ENCODE measurements at places on chromosomes 4 and X.

- no peak for DNase-seq
Measured at GRCh38 chr4:186651181-186651603, 72.5 kb downstream of the FAT1 start.

DNA sequence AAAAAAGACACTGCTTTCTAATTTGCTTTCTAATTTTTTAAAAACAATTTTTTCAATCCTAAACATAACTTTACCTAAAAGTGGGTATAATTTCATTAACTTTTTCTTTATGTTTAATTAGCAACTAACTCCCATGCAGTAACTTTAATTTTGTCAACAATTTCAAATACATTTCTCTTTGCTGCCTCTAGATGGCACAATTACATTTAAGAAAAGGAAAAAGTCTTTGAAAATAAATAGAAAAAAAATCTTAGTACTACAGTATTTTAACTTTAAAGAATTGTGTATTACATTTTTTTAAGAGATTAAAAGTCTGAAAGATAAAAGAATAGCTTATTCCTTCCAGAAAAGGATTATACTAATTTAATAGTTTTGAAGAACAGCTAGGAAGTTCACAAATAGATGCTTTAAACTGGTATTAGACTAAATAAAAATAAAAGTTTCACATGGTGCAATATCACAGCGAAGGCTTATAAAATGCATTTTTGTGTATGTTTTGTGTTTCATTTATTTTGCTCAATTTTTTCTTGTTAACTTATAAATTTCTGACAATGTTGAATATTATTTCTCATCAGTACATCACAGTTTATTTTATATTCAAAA, 105.1 kb downstream of the ADGRA3 start:
- DNase-seq: no peak

GRCh38 chrX:82224961-82225360, 1023.1 kb downstream of the SH3BGRL start:
- DNase-seq: no peak

DNA sequence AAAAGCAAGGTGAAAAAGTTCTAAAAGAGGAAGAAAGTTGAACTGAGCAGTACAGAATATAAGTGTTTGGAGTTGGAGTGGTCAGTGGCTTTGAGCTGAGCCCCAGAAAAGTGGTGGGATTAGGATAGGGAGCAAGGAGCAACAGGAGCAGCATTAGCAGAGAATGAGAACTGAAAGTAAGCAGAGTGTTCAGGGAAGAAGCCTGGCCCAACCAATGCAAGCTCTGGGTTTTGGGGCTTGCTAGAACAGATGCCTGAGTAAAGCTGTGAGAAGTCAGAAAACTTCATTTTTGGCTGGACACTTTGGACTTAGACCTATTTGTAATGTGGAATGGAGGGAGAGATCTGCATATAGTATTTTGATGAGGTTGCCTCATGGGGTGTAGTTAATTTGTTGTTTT, 17.8 kb downstream of the JADE1 start:
- no peak for DNase-seq

GRCh38 chr4:184648313-184649025, 778 bp downstream of the CASP3 start:
- DNase-seq: peak; percentile 41

DNA sequence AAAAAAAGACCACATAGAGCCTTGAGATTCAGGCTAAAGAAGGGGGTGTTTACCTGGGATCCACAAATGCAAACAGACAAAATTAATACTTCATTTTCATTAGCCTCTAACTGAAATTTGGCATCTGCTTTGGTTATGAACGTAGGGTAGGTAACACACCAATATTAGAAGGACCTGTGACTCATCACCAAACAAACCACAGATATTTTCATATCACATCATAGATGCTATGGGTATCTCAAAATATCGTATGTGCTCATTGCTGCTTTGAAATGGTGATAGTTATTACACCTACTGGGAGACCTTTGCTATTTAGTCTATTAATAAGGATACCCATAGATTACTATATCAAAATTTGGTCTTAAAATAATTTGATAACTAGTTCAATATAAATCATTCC, 180.6 kb upstream of the MAP3K15 start:
- no peak for DNase-seq

DNA sequence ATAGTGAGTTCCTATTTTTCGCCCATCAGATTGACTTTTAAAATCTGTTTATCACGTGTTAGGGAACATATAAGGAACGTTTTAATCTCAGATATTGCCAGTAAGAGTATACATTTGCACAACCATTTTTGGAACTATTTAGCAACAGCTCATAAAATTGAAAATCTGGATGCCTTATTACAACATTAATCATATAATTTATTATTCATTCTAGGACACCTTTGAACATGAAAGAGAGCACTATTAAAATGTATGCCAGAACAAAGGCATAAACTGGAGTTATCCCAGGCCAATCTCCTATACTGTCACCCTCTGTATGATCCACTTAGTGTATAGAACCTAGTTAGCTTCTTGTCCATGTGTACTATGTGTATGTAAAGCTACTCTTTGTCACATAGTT, 579.0 kb upstream of the MAGEB2 start:
- no peak for DNase-seq

DNA sequence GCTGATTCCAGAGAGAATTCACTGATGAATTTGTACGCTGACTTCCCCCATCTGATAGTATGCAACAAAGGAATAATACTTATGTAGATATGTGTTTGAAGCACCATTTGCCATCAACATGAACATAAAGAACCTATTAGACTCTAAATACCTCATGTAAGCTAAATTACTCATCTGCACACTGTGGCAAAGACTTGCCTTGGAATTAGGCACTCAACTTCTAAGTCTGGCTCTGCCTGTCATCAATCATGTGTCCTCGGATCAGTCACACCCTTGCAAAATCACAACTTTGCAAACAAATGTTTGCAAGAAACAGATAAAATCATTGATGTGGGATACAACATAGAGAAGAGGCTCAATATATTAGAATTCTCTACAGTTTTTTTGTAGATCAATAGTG, 169.9 kb upstream of the LDB2 start:
- no peak for DNase-seq

- DNase-seq: peak; percentile 13
Measured at GRCh38 chr4:8607603-8608481, 15.3 kb downstream of the CPZ start.

- no peak for DNase-seq
Measured at GRCh38 chrX:48083706-48084105, 12.3 kb upstream of the ZNF630 start.

DNA sequence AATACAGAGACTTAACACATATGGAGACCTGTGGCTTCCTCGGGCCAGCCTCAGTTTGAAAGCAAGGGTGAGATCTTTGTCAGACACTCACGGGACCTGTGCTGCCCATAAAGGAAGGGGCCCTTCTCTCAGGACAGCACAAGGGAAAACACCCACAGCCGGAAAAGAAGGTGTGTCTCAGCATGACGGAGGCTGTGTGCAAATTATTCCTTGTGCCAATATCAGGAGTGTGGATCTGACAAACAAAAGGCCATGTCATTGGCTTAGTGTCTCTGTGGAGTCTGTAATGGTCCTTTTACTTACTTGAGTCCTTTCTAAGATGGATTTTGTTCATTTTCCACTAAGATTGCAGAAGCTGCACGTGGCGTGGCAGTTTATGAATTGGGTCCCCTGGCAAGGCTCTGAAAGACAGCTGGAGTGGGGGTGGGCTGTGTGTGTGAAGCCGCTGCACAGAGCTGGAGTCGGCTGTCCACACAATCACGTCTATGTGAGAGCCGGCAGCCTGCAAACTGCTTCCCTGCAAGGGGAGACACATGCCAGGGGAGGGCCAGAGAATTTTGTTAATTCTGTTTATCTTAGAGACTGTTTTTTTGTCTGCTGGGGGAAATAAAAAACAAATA, 1.9 kb downstream of the ENPP6 start:
- no peak for DNase-seq

DNA sequence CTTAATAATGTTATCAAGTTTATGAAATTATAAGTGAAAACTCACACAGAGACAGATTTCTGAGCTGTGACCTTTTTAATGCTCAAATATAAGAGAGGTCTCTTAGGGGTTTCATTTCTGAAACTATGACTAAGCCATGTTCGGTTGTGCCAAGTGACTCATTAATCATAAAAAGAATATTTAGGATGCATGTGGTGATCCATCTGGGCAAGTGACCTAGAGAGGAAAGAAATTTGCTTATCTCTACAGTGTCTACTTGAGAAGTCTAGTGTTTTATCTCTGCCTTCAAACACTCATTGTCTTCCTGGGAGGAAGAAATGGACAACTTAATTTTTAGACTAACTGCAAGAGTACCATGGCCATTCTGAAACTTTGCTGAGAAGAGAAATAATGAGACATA, 545.3 kb upstream of the GRID2 start:
- DNase-seq: no peak

- DNase-seq: no peak
Measured at GRCh38 chrX:121504153-121504552, 456.7 kb downstream of the GLUD2 start.

DNA sequence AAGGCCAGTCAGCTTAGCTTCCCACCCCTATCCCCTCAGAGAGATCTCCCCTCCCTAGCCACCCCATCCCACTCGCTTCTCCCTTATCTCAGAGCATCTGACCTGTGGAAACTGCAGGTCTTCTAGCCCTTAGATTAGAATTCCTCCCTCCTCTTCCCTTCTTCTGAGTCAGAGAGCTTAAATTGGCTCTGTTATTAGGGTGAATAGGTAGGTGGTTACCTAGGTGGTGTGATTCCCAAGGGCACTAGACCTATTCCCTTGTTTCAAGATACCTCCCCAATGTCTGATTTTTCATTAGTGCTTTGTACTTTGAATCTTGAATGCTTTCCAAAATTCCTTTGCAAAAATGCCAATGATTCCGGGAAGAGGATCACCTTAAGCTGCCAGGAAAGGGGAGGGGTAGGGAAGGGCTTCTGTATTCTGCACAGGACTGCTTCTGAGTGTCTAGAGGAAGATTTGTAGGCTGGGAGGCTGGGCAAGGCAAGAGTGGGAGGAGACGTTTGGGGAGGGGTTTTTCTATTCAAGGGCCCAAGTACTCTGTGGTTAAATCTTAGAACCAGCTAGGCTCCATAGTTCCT, 24.5 kb upstream of the MSN start:
- no peak for DNase-seq

DNA sequence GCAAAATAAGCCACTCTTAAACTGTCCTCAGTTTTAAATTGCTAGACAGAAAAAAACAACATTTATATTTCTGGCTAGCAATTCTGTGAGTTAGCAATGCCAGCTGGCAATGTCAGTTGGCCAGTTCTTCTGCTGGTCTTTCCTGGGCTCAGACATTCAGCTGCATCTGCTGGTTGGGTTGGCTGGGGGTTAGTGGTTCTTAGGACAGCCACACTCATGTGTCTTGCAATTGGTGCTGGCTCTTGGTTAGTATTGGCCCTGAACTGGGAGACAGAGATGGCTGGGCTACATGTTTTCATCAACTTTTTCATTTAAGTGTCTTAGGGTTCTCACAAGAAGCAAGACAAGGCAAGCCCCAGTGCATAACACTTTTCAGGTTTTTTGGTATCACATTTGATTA, 48.0 kb upstream of the PDLIM5 start:
- DNase-seq: no peak

DNA sequence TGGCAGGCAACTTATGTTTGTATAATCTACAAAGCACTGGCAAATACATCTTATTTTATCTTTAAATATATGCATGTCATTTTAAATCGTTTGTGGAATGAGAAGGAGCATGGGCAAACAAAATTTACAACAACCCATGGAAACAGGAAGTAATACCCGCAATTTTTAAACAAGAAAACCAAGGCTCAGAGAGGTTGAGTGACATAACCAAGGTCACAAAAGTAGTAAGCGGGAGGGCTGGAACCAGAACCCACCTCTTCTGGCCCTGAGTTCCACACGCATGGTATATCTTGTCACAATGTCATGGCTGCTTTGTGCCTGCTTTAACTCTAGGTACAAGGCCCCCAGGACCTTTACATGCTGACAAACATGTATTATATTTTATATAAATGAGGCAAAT, 52.9 kb downstream of the SLC7A11 start:
- no peak for DNase-seq

DNA sequence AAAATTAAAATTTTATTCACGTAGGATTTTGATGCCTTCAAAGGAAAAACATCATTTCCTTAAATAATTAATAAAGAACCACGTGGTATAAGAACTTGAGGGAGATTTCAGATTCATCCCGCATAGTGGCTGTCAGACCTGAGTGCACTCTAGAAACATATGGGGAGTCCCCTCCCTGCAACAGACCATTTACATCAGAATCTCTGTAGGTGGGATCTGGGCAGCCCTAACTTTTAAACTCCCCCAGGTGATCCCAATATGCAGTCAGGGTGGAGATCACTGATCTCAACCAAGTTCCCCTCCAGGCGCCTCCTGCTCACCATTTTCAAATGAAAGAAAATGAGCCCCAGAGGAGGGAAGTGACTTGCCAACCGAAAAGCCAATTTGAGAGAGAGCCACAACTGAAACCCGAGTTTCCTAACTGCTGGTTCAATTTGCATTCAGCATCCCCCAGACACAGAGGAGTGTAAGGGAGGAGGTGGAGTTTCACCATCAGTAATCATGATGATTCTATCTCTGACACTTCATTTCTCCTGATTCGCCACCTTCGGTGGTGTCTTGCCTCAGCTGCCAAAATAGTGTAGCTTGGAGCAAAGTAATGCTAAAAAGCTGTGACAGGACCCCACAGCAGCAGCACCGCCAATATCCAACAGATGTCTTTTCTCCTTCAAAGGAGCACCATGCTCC, 11.4 kb downstream of the RNF150 start:
- no peak for DNase-seq

- no peak for DNase-seq
Measured at GRCh38 chr4:168711197-168712140, 214.6 kb downstream of the PALLD start.

DNA sequence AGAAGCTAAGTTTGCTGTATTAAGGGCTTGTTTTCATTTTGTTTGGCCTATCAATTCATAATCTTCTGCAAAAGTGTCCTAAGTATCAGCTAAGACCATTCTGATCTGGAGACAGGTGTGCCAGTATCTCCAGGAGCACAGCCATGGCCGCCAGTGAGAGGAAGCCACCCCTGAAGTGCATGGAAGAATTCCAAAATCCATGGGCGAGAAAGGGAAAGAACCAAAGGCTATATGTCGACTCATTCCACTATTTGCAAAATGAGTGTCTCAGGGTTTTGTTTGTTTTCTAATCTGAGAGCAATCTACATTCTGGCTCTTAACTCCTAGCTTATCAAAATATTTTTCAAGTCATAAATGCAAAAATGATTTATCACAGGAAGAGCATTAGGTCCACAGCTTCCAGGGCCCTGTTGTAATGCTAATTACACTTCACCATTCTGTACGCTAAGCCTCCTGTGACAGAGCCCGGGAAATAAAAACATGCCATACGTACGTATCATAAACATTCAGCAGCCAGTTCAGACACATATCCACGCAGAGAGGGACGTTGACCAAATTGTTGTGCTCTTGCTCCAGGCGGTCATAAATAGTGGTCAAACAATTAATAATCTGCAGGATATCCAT, 137.3 kb upstream of the FTHL17 start:
- no peak for DNase-seq

- no peak for DNase-seq
Measured at GRCh38 chr4:165096776-165097175, 15.9 kb downstream of the TMEM192 start.

DNA sequence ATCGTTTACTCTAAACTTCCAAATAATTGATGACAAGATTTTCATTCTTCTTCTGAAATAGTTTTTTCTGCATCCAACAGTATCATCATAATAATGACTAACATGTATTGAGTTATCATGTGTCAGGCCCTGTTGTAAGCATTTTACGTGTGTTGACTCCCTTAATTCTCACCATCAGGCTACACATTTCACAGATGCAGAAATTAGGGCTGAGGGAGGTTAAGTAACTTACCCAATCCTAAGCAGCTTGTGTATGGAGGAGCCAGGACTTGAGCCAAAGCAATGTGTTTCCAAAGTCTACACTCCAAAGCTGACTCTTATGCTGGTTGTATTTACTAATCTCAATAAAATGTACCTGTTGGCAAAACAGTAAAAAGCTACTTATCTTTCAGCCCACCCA, 11.2 kb upstream of the KDR start:
- DNase-seq: no peak
